ENCODE measurements at places on chromosomes 6 and 20. TPM values are rescaled to one million over a fixed set of nuclear protein-coding genes. Genes with fewer than 3 reads are reported as not detected.

CCN2 gene
- 0.27 TPM for total RNA-seq

OVOL2 gene
- total RNA-seq = not detected

HSPA12B gene
- not detected for total RNA-seq

PI16 gene
- 0.10 TPM for total RNA-seq

TPX2 gene
- total RNA-seq = 2.2 TPM

SEL1L2 gene
- not detected for total RNA-seq

SLC4A11 gene
- 0.58 TPM for total RNA-seq

TCF15 gene
- not detected for total RNA-seq

IGF2R gene
- total RNA-seq = 69.6 TPM

UNC93A gene
- total RNA-seq = not detected

SLC44A4 gene
- total RNA-seq = not detected

ABCC10 gene
- total RNA-seq = 59.5 TPM

SMIM26 gene
- 48.9 TPM for total RNA-seq

GPR63 gene
- 0.11 TPM for total RNA-seq

DLK2 gene
- total RNA-seq = 1.4 TPM

C6orf58 gene
- not detected for total RNA-seq

HTR1E gene
- total RNA-seq = not detected

CCM2L gene
- 0.20 TPM for total RNA-seq

CCN6 gene
- not detected for total RNA-seq

HRH3 gene
- not detected for total RNA-seq

PLCG1 gene
- total RNA-seq = 61.1 TPM

OR2H1 gene
- not detected for total RNA-seq

STMND1 gene
- not detected for total RNA-seq

VARS1 gene
- 136 TPM for total RNA-seq

CSTF1 gene
- total RNA-seq = 36.2 TPM

AGER gene
- 23.5 TPM for total RNA-seq

ZC3H12D gene
- total RNA-seq = 225 TPM

DUSP15 gene
- 26.9 TPM for total RNA-seq

SNX5 gene
- total RNA-seq = 125 TPM

ULBP2 gene
- 0.29 TPM for total RNA-seq

FHL5 gene
- not detected for total RNA-seq

TBC1D32 gene
- total RNA-seq = 11.3 TPM

CLIC5 gene
- 2.5 TPM for total RNA-seq

GFOD1 gene
- total RNA-seq = 8.4 TPM

OR5V1 gene
- not detected for total RNA-seq

SLC22A1 gene
- 2.8 TPM for total RNA-seq

C20orf141 gene
- not detected for total RNA-seq

DYNLT2 gene
- total RNA-seq = 3.7 TPM

HAO1 gene
- total RNA-seq = not detected

ERVFRD-1 gene
- total RNA-seq = not detected

C2 gene
- total RNA-seq = 0.78 TPM

FOXF2 gene
- not detected for total RNA-seq

TP53TG5 gene
- not detected for total RNA-seq

SPAG4 gene
- total RNA-seq = 2.2 TPM

AGPAT1 gene
- total RNA-seq = 27.0 TPM

CITED2 gene
- 22.5 TPM for total RNA-seq

CYP39A1 gene
- not detected for total RNA-seq

RNF182 gene
- total RNA-seq = 0.15 TPM

AVP gene
- not detected for total RNA-seq

MTFR2 gene
- 2.5 TPM for total RNA-seq

CLVS2 gene
- total RNA-seq = not detected

MYCT1 gene
- total RNA-seq = not detected

FRMD1 gene
- total RNA-seq = not detected

RCAN2 gene
- total RNA-seq = not detected
